ENCODE measurements at places on chromosomes 6 and 20.

DNA sequence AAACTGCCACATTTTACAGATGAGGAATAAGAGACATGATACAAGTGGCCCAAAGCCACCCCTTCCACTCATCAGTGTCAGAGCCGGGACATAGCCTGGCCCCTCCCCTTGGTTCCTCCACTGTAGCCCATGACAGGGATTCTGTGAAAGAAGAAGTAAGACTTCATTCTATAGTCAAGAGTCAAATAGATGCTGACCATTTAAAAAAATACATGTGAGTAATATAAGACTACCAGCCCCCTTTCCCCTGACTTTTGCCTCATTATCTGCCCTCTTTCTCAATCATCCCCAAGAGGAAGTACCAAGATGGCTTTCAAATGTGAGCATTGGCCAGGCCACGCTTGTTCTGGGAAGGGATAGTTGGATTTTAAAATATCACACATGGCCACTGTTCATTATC is 57.8 kb upstream of the TAB2 start:
- DNase-seq: no peak

DNA sequence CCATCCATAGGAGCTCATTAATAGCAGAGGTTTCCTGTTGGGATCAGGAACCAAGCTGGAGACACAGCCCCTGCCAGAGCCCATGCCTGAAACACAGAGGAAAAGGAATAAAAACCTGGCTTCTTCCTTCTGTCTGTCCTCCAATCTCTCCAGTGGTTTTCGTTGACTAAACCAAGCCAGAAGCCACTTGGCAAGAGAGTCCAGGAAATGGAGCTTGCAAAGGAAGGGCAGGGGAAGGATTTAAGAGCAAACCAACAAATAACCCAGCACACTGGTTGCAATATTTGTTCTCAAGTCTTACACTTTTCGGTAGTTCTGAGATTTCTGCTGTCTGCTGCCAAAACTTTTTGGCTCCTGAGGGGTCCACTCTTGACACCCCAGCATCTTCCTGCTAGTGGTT is 137.0 kb upstream of the BMP2 start:
- DNase-seq: no peak

- DNase-seq: no peak
Measured at GRCh38 chr6:44959651-44960050, 368.5 kb upstream of the RUNX2 start.

GRCh38 chr6:25354078-25354932 is 75.1 kb downstream of the CARMIL1 start:
- DNase-seq: no peak

GRCh38 chr6:170022827-170023619 is 267.9 kb downstream of the DLL1 start:
- no peak for DNase-seq

DNA sequence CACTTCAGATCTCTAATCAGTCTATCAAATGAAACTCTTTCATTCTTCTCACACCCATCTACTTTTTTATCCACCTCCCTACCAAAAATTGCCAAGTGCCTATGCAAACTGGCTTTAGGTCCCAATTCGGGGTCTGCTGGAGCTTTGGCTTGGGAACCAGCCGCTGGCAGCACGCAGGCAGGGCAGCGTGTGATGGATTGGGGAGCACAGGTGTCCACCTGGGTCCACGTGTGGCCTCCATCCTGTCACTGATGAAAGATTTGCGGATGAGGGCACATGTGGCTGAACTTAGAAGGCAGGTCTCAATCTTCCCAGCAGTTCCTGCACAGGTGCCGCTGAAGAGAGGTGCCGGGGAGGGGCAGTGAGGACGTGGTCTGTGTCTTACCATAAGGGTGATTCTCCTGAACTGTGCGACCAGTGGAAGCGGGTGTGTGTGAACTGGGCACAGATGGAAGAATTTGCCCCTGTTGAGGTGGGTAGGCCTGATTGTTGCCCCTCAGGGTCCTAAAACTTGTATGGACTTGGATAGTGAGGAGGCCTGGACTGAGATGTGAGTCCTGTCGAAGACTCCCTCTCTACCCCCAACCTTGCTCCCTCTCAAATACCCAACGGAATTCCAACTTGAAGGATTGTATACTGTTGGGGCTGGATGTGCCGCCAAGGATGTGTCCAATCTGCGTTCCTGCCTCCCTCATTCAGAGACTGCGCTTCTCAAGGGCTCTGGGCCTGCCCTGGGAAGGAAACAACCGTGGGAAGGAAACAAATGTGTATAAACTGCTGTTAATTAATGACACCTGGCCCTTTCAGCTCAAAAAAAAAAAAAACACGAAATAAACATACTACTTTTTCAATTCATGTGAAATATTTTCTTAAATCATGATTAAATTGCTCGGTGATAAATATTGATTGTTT is 18.4 kb upstream of the RAET1L start:
- no peak for DNase-seq

- no peak for DNase-seq
Measured at GRCh38 chr20:48238781-48239180, 453.5 kb upstream of the SULF2 start.

DNA sequence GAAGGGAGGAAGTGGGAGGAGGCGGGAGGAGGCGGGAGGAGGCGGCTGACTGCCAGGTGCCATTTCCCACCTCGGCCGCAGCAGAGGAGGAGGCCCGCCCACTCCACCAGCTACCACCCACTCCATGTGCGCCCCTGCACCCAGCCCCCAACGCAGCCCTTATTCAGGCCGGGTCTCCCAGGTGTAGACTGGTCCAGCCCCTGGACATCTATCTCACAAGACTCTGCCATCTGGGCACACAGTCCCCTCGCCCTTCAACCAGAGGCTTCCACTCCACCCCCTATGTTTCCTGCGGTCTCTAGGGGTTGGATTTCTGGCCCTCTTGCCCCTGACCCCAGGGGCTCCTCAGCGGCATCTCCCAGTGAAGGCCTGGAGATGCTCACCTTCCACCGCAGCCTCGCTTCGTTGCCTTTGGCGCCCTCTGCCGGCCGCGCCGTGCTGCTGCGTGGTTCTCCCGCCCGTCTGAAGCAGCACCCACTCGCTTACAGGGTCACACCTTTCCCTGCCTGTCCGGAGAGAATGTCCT is 32.6 kb upstream of the FAM83D start:
- peak; percentile 81 for DNase-seq

GRCh38 chr6:129698430-129698829 is 11.5 kb downstream of the ARHGAP18 start:
- DNase-seq: no peak

DNA sequence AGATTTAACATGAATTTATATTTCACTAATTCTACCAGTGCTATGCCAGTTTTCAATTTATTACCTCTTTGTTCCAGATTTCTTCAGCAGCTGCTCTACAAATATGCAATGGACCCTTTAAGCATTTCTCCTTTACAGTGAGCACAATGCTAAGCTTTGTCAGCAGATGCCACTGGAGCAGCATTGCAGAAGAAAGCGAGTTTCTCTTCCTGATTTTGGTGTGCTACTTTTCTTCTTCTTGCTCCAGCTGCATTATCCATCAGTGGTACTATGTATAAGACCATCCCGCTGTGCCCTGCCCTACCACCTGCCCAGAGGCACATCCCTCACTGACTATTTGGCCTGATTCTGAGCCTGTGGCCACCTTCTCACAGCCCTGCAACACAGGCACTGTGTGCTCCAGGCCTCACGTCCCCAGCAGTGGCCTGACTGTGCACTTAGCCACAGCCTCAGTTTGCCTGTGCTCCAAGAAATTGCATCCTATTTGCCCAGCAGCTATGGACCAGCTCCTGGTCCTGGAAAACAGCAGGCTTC is 84.1 kb downstream of the TNFAIP3 start:
- peak; percentile 89 for DNase-seq

GRCh38 chr6:16669227-16669626 is 92.0 kb downstream of the ATXN1 start:
- no peak for DNase-seq

DNA sequence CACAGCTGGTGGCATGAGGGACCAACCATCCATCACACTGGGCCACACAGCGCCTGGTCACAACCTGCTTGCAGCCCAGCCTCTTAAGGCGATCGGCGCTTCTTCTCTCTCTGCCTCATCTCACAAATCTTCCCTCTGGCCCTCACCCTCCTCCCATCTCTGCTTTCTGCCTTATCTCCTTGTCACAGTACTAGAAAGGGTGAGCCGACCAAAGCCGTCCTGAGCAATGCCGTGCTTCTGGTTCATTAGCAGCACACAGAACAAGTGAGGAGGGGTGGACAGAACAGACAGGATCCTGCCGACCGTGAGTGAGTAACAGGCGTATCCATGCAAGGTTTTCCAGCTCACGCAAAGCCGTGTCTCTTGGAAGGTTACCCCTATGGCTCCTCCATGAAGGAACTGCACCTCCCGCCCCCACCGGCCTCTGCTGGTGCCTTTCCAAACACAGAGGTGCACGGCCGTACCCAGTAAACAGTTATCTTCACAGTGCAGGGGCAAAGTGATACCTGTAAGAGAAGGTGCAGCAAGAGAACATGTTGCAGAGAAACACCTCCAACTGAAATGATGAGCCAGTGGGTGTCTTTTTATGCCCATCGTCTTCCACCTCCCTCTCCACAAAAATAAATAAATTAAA is 331.7 kb downstream of the FARS2 start:
- no peak for DNase-seq

GRCh38 chr20:55937283-55937682 is 68.0 kb downstream of the CBLN4 start:
- no peak for DNase-seq

DNA sequence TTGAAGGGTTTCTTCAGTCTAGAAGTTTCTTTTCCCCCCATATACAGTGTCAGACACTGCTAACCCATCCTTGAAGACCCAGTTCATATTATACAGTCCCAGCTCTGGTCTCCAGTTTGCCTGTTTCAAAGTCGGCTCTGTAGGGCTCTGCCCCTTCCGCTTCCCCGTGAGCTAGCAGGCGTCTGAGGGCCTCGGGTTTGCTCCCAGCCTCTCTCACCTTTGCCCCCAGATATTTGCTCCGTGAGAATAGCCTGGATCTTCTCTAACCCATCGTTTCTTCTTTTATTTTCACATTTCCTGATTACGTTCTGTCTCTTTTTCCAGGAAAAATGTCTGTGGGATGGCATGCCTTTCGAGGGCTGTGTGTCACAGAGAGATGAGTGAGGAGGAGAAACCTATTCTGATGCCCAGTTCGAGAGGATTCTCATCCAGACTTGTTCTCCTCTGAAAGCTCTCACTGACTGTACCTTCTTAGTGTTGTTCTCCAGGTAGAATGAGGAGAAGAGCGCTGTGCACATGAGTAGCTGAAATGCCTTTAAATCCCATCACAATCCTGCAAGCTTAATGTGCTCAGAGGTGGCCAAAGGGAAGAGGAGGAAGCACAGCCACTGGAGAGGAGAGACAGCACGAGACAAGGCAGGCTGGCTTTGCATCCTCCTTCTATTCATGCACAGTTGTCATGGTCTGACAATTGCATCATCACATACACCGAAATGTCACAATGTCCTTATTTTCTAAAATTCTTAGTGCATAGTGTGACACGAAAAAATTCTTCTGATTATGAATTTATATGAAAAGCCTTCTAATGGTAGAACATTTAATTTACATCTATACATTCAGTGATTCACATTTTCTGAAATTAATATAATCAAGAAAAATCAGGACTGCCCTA is 171.1 kb downstream of the FOXA2 start:
- no peak for DNase-seq

- peak; percentile 4 for DNase-seq
Measured at GRCh38 chr6:137013738-137014602, 30.8 kb downstream of the IL20RA start.

GRCh38 chr20:51350941-51351631 is 191.4 kb downstream of the NFATC2 start:
- no peak for DNase-seq

DNA sequence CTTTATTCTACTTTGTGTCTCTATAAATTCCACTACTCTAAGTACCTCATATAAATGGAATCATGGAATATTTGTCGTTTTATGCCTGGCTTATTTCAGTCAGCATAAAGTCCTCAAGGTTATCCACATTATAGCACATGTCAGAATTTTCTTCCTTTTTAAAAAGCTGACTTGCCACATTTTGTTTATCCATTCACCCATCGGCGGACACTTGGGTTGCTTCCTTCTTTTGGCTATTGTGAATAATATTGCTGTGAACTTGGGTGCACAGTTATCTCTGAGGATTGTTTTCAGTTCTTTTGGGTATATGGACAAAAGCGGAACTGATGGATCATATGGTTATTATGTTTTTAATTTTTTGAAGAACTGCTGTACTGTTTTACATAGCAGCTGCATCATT is 39.1 kb upstream of the ME1 start:
- no peak for DNase-seq

DNA sequence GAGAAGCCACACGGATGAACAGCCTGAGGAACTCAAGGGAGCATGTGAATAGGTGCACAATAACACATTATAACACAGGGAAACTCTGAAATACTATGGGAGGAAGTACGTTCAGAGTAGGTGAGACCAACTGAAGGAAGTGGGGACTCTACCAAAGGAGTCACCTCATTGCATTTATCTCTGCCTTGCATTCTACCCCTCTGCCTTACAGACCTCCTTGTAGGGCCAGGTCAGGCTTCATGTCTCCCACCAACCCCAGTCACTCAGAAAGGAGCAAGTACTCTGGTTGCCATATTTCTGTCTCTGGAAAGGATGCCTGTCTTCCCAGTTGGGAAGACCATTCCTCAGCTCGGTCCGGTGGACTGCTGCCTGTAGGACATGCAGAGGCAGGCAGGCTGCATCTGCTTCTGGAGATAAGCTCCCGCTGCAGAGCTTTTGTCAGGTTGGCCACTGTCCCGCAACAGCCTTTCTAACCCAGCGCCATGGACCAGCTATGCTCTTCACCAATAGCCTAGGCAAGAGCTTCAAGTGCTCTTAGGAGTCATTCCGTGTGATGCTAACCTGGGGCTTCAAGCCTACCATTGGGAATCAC is 51.6 kb upstream of the ASIP start:
- no peak for DNase-seq

DNA sequence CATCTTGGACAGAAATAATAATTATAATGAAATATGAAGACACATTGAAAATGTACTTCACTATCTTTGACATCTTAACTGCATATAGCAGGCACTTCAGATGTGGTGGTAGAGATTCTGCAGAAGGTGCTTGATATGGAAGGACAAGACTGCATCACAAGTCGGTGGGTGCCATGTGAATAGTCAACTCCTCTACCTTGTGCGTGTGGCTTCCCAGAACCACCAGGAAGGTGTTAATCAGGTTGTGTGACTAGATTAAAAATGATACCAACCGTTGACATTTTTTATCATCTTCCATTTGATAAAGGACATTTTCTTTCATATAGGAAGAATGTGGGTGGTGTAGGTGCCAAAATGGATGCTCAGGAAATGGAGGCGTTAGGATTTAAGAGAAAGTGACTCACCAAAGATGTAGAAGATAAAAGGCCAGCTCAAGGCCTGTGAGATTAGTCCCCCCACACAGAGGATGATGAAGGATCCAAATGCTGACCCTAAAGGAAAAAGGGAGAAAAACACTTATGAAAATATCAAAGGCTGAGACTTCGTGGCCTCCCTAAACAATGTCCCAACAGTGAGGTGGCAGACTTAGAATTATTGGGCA is 12.3 kb downstream of the SLC17A2 start:
- DNase-seq: no peak

- DNase-seq: no peak
Measured at GRCh38 chr20:17169585-17170136, 57.2 kb upstream of the PCSK2 start.

- no peak for DNase-seq
Measured at GRCh38 chr20:404088-404487, 4.0 kb upstream of the RBCK1 start.

Measured in OCI-LY7 (cell line).